KBM-7 (cell line): ENCODE measurements at places on chromosomes 4 and X.

DNA sequence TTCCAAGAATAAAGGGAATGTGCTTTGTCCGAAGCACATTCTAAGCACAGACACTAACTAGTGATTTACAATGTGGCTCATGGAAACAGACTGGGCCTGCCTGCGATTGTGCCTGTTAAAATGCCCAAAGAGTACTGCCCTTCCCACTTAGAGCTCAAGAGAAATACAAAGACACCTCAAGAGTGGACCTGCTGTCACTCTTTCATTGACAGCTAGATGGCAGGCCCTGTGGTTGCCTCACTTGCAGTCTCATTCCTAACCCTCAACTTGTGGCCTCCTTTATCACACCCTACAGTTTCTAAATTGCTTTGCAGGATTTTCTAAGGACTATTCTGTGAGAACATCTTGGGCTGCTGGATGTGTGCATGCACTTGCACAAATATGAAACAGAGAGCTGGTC, 331.0 kb upstream of the EMCN start:
- no peak for DNase-seq

GRCh38 chr4:153573881-153574802, 108.0 kb downstream of the TMEM131L start:
- peak; percentile 69 for DNase-seq

DNA sequence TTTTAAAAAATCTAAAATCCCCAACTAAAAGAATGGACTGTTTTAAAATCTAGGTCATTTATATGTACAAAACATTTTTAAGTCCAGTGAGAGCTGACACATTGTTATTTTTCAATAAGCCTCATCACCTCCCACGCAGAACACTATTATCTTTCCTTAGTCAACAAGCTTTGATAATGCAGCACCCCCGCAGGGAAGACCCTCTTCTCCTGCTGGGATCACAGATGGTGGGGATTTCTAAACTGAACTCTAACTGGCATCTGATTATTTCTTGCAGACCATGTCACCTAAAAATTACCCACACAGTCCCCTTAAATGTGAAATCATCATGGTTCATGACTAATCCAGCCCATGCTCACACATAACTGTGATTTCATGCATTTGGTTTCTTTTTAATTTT, 11.6 kb downstream of the SYTL4 start:
- no peak for DNase-seq

DNA sequence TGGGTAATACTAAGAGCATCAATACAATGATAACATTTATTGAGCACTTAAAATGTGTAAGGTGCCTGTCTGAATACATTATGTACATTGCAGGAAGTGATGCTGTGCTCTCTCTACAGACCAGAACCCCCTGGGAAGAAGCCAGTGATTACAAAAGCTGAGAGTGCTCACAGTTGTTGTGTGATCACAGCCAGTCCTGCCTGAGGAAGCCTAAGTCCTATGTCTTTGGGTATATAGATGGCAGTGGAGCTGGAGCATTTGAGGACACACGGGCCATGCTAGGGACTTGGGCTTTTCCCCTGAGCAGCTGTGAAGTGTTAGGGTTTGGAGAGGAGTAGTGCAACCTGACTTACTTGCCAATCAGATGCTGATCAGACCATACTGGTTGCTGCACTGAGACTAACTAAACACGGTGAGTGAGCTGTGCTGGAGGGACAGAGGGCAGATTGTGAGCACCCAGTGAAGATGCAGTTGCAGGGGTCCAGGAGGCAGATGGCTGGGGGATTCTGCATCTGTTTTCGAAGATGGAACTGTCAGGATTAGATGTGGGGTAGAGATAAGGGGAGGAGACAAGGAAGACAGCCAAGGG, 60.8 kb upstream of the TBC1D14 start:
- DNase-seq, result no peak

- no peak for DNase-seq
These were observed 103.6 kb downstream of the ENOX2 start for GRCh38 chrX:130799393-130799792.

GRCh38 chr4:120773641-120774040, 148.9 kb downstream of the PRDM5 start:
- no peak for DNase-seq

DNA sequence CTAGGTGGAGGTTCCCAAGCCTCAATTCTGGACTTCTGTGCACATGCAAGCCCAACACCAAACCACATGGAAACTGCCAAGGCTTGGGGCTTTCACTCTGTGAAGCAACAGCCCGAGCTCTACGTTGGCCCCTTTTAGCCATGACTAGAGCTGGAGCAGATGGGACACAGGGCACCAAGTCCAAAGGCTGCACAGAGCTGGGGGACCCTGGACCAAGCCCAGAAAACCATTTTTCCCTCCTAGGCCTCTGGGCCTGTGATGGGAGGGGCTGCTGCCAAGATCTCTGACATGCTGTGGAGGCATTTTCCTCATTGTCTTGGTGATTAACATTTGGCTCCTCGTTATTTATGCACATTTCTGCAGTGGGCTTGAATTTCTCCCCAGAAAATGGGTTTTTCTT, 258.7 kb upstream of the ACTRT1 start:
- no peak for DNase-seq

DNA sequence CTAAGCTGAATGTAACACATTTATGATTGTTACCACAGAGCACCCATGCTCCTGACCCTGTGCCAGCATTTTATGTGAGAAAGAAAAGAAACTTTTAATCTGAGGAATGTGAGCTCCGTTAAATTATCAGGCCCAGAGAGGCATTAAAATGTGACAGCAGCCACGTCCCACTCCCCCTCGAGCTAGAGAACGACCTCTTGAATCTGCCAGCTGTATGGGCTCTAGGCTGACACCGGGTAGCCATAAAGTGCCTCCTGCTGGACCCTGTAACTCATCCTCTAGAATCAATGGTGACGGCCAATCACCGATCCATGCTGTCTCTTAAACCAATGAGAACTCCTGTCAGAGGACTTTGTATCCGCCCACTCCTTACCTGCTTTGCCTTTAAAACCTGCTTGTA, 110.2 kb upstream of the ADRA2C start:
- no peak for DNase-seq

DNA sequence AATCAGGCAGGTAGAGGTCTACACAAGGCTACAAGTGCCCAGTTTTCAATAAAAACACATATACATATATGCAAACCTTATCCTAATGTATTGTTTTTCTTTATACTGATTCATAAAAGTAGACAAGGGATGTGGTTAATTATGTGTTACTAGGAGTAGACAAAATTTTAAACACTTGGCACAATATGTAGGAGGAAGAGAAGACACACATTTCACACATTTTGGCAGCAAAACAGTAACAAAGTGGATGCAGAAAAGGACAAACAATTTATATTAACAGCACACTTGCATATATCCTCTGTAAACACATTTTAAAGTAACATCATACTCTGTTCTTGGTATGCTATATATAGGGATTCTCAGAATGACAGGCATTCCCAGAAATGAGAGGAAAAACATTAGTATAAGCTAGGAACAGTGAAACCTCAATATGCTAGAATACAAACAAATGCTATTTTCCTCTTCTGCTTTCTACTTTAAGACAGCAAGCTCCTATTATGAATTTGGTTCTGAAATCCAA, 63.8 kb downstream of the GPRIN3 start:
- DNase-seq, result no peak

- DNase-seq, result peak; percentile 76
These were observed 13.1 kb upstream of the EOLA1 start for GRCh38 chrX:149527705-149528104.

DNA sequence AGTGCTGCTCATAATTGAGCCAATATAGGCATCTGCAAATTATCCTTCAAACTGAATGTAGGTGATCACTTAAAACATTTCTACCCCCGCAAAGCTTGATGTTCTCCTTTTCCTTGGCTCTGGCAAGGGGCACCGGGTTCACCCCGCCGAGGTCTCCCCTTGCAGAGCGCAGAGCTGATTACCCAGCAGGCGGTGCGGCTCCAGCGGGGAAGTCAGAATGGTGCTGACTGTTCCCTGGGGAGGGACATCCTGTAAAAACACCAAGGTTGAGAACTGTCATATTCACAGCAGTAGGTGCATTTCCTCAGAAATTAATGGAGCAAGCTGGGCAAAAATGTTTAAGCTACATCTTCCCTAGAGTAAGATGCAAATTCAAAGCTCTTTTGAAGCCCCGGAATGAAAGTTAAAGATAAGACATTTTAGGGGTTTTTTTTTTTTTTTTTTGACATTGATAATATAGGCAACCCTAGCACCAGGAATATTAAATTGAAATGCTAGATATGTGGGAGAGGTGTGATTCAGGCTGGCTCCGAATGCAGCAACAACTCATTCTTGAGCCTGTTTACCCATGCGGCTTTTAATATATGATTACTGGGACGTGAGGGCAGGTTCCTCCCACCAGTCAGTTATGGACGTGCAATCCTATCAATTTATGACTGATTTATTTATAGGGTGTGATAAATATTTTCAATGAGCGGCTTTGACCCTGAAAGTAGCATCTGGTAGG, 767.3 kb upstream of the TENM3 start:
- no peak for DNase-seq

- no peak for DNase-seq
These were observed 47.9 kb upstream of the RPA4 start for GRCh38 chrX:96835660-96836289.

DNA sequence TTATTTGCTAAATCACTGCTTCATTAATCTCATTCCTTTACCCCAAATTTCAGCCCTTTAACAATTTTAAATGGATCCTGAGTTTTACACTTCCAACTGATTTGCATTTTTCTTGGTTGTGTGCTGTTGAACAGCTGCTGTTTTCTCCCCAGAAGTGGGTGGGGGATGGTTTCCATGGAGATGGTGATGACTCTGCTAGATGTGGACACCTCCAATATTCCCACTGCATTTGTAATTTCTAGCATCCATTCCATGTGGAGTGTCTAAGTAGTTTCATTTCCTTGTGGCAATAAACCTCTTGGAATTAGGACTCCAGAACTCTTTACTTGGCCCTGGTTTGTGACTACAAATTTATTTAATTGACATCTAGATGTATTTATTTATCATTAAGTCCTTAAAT, 330.4 kb downstream of the GBA3 start:
- no peak for DNase-seq

DNA sequence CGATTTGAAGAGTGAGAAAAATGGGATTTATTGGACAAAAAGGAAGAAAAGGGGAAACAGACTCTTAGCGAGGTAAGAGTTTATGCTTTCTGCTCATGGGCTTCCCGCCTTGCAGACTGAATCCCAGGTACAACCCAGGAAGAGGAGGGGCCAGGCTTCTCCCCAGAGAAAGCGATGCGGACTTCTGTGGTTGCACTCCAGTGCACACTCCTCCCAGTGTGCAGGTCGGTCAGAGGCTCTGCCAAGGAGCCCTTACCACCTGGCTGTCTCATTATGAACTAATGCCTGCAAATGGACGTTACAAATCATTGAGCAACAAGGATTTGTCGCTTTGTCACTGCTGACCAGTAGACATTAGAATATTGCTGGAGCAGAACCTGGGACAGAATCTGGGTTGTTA, 39.9 kb upstream of the GLRA2 start:
- no peak for DNase-seq

DNA sequence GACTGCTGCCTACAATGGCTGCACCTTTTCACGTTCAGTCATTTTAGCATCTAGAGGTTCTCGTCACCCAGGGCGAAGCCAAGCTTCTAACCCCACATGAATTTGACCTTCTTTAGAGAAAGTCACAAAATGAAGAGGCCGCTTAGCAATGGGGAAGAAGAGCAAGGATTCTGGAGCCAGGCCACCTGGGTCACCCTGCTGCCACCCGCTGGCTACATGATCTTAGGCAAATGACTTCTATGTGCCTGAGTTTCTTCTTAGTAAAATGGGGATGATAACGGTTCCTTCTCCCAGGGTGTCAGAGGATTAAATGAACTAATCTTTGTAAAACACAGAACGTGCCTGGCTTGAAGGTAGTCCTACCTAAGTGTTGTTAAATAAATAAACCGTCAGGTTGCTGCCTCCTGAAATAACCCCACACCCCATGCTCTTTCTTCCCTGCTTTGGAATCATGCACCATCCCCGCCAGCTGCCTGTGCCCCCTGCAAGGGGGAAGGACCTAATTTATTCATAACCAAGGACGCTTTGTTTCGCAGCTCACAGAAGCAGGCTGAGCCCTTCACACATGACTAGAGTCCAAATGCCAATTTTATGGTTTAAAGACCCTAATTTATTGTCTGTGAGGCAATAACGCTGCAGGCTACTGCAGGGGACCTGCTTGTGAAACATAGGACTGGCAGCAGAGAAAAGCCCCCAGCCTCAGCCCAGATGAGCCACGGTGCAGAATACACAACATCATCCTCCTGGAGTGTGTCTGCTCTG, 28.6 kb upstream of the NSG1 start:
- no peak for DNase-seq

DNA sequence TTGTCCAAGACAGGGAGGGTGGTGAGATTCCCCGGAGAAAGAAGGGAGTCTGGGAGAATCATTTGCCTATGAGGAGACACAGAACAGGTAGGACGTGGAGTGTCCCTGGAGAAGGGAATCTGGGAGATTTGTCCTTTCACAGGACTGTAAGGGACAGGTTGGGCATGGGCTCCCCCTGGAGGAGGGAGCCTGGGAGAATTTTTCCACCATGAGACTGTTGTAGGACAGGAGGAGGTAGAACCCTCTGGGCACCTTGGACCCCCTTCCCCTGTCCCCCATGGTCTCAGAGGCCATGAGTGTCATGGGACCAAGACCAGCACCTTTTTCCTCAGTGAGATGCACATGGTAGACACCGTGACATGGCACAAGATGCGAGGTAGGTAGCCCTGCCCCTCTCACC, 2.8 kb downstream of the PORCN start:
- DNase-seq, result peak; percentile 20

GRCh38 chr4:100811046-100811445, 293.2 kb upstream of the EMCN start:
- no peak for DNase-seq
